Activated T-helper 2 cell treated with anti-CD3 and anti-CD28 coated beads, Interferon-gamma antibody, Interleukin-2, Interleukin-4, amounts not matched to agents 10 μg/mL and 5 μg/mL and 100 μg/mL, durations not matched to agents 14 hours and 24 hours and 36 hours (primary cell): ENCODE measurements at places on chromosomes 12 and 14.

- DNase-seq = no peak
Measured at GRCh38 chr14:22218728-22219127, 370.3 kb downstream of the DAD1 start.

DNA sequence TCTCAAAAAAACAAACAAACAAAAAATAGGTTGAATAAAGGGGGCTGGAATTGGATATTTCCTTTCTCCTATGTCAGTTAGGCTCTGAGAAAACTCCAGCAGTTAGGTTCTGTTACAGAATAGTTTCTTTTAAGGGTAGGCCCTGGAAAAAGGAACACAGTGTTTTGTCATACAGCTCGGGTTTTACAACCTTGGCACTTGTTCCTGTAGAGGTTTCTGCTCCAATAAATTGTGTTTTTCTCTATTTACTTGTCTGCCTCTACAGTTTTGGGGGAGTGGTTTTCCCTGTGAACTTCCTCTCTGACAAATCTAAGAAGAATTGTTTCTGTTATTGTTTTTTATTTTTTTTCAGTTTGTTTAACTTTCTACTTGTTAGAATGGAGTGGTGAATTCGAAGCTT lies 167.6 kb downstream of the ACSS3 start:
- no peak for DNase-seq

GRCh38 chr12:113325916-113326315 lies 9.0 kb downstream of the SLC8B1 start:
- no peak for DNase-seq

DNA sequence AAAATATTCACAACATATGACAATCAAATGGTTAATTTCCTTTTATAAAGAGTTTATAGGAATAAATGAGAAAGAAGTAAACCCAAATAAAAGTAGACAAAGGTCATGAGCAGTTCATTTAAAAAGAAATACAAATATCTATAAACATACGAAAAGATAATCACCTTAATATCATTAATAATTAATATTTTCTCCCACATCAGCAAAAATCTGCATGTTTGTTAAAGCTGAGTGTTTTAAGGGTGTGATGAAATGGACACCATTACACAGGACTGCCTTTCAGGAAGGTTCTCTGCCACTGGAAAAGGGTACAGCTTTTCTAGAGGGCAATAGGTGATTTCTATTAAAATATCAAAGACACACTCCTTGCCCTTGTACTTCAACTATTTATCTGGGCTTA lies 14.7 kb upstream of the DHRS4 start:
- no peak for DNase-seq

DNA sequence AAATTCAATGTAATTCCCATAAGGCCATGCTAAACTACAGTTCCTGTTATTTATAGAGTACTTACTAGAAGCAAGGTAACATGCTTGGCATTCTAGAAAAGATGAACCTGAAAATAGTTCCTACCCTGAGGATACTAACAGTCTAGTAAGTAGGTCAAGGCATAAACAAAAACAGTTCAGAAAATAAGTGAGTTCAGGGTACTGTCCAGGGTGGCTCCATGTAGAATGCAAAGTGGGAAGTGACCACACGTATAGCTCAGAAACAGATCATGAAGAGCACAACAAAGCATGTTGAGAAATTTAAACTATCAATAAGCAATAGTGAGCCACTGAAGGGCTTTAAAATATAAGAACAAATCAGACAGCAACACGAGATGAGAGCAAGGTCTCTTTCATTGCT lies 2.3 kb downstream of the TMED10 start:
- no peak for DNase-seq

- DNase-seq = peak; percentile 78
Measured at GRCh38 chr12:56129206-56129941, 1.3 kb downstream of the ESYT1 start.

- no peak for DNase-seq
Measured at GRCh38 chr12:80837342-80837978, 100.3 kb downstream of the LIN7A start.

GRCh38 chr12:46553266-46553665 lies 180.7 kb upstream of the SLC38A2 start:
- no peak for DNase-seq

GRCh38 chr14:101103321-101103901 lies 199.9 kb upstream of the RTL1 start:
- no peak for DNase-seq

- DNase-seq = no peak
Measured at GRCh38 chr14:30252783-30253674, 305.9 kb upstream of the G2E3 start.

- no peak for DNase-seq
Measured at GRCh38 chr12:58860056-58860787, 60.1 kb downstream of the LRIG3 start.

DNA sequence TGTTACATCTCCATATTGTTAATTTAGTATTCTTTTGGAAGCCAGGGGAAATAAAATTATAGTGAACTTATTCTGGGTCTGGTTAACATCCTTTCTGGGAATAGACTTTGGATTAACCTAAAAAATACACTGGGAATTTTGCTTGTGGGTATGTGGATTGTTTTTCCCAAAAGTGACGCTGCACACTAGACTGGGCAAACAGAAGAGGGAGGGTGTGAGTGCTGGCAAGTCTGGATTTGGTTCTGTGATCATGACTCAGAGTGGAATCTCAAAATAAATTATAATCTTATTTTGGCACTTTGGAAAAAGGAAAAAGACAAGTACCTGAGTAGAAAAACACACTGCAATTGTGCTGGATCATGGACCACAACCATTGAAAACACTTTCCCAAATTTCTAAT lies 15.2 kb upstream of the LUM start:
- DNase-seq = no peak

DNA sequence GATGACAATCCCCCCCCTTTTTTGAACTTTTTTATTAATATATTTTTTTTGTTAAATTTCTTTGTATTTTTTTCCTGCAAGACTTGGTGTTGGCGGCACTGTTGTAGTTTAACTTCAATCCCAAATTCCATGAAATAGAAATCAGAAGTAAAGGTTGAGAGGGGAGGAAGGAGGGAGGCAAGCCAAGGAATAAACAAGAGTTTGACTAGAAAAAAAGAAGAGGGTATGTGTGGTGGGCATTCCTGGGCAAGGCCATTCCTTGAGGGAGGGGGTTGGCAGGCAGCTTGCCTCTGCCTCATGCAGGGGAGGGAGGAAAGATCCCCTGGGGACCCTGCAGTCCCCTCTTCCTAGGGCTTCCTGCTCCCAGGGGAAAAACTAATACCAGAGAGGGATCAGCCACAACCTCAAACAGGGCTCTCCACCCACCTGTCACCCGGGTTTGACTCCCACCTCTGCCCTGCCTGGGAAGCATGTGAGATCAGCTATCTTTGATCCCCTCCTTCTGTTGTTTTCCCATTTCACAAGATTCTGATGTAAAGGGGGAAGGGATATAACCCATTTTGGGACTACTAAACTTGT lies 519 bp upstream of the AP1G2 start:
- DNase-seq = no peak

- DNase-seq = no peak
Measured at GRCh38 chr14:90168425-90169105, 87.8 kb upstream of the PSMC1 start.

DNA sequence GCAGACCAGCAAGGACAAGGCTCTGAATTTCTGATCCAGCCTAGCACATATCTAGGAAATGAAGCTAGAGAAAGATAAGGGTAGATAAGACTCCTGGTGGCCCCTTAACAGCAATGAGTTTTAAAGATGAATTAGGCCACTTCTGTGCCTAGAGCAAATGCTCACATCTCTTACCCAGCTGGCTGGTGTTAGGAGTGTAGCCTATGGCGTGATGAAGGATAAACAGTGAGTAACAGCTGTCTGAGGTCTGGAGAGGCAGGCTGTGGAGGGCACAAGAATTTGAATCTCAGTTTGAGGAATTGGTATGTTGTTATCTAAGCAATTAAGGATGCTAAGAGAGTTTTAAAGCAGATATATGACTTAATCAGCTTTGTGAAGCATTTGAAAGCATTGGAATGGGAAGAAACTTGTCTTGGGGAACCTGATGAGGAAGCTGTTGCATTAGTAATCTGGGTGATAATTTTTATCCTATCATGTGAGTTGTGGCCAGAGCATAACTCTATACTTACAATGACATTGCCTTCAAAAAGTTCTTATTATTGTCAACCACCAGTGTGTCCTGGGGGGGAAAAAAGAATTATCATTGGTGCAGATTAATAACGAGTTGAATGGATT lies 161.8 kb downstream of the SRGAP1 start:
- DNase-seq = no peak
